Activated naive CD4-positive, alpha-beta T cell treated with anti-CD3 and anti-CD28 coated beads, Interleukin-2, amount 50 U/mL, for 16 hours (primary cell): ENCODE measurements at places on chromosomes 13 and 19.
A peak's percentile ranks its signal among the peaks of the same experiment; 100 is the strongest.

DNA sequence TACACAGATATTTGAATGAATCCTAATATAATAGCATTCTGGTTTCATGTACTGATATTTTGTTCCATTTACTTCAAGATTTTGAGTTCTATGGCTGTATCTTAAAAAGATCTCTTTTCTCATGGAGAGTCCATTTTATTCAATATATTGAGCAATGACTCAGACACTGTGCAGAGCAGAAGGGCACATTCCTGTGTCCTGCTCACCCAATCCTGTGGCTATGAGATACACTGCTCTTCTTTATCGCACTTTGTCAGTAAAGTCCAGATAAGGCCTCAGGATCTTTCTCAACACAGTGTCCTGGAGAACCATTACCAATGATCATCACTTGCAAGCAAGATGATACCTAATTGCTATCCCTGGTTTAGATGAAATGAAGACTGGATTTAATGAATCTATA lies 155.0 kb downstream of the CYSLTR2 start:
- DNase-seq: no peak

GRCh38 chr19:51458899-51459505 lies 748 bp upstream of the SIGLEC8 start:
- DNase-seq: no peak

- peak; percentile 78 for DNase-seq
Observed at GRCh38 chr19:35267818-35268535, 785 bp upstream of the USF2 start.

DNA sequence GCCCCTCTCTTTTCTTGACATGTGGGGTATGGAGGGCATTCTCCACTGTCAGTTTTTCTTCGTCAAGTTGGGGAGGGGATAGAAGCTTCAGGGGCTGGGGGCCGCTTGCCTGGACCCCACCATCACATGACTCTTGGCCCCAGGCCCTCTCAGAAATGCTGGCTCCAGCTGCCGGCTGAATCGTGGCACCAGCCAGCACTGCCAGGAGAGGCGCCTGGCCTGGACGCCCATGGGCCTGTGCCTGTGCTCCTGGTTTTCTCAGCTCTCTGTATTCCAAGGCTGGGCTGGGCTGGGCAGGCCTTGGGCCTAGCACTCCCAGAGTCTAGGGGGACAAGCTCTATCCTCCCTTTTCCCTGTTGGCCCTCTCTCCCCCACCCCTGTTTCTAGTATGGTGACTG lies 38.6 kb downstream of the LYL1 start:
- DNase-seq: no peak

- no peak for DNase-seq
Observed at GRCh38 chr13:36413161-36413560, 19.1 kb upstream of the CCNA1 start.

DNA sequence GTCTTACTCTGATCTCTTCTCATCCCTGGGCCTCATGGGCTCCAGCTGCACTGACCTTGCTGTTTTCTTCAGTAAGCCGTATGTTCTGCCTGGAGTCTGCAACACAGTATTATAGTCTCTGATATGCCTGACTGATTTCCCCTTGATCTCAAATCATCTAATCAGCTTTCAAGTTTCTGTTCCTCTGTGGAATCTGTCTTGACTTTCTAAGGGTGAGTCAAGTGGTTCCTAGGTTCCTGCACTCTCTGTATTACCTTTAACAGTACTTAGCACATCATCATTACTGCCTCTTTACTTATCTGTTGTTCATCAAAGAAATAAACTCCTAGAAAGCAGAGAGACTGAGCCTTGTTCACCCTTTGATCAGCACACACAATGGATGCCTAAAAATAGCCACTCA lies 350.7 kb downstream of the LMO7 start:
- no peak for DNase-seq

- no peak for DNase-seq
Observed at GRCh38 chr13:34914416-34914815, 27.7 kb upstream of the NBEA start.

DNA sequence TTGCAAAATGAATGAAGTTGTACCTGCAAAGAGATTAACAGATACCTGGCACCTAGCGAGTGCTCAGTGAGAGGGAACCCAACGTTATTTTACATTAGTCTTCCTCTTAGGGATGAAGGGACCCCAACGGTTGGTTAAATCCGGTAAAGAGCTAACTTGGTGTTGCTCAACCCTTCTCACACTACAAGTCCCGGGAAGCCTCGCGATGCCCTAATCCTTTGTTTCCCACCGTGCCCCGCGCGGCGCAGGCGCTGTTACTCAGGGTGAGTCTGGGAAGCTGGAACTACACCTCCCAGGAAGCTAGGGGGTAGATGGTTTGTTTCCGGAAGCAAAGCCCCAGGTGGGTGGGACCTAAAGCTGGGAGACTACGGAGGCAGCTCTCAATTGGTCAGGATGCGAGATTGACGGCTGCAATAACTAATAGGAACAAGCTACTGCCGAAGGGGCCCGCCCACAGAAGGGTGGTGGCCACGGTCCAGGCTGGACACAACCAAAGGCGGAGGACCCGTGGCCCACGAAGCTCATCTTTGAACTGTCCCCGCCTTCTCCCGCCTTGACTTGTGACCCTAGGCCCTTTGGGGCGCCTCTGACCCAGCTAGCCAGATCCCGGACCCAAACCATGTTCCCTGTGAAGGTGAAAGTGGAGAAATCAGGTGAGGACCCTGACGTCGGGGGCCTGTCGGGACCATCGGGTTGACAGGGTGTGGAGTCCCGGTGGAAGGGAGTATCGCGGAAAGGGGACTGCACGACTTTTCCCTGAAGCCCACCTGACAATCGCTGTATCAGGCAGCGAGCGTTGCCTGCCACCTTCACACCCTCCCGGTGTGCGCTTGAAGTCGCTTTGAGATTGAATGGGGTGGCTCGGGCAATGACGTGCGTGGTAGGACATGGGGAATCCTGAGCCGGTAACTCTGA lies at the start of gene LIN37:
TSS of gene LIN37 (plus strand) at position 471 of the 915 bp plus-strand sequence. CDS start at position 620, 149 bp downstream.
- peak; percentile 99 for DNase-seq

DNA sequence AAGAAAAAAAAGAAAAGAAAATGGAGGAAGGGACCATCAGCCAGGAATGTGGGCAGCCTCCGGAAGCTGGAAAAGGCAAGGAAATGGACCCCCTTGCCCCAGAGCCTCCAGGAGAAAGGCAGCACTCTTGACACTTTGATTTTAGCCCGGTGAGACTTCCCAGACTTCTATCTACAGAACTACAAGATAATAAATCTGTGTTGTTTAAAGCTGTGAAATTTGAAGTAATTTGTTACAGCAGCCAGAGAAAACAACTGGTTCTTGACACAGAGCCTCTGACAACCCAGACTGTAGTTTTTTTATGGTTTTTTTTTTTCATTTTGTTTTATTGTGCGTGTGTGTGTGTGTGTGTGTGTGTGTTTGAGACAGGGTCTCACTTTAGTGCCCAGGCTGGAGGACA lies 7.6 kb downstream of the CTU1 start:
- DNase-seq: no peak

DNA sequence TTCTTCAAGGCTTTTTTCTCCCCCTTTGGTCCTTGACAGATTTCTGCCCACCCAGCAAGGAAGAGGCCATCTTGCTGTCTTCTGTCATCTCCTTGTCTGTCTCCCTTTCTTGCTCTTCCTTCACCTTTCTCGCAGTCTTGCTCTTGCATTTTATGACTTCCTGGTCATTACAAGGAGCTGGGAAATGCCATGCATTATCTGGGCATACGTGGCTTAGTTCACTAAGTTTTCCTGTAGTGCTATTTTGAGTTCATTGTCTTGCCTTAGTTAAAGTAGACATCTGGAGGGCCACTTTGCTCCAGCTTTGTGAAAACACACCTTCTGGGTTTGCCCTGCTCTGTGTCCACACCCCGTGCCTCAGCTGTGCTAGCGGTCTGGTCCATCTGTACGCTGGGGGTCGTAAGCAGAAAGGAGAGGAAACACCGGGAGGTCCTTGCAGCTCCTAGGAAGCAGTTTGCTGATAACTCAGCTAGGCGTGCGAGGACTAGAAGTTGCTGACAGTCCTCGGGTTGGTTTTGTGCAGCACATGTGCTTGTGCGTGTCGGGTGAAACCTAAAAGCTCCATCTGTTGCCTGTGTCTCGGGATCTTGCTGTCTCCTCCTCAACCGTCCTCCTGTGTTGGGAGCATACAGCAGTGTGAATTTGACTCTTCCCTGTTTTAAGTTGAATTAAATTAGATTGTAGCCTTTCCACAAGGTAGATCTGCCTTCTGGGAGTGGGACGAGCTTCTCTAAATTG lies 59.4 kb downstream of the ARHGEF7 start:
- no peak for DNase-seq

DNA sequence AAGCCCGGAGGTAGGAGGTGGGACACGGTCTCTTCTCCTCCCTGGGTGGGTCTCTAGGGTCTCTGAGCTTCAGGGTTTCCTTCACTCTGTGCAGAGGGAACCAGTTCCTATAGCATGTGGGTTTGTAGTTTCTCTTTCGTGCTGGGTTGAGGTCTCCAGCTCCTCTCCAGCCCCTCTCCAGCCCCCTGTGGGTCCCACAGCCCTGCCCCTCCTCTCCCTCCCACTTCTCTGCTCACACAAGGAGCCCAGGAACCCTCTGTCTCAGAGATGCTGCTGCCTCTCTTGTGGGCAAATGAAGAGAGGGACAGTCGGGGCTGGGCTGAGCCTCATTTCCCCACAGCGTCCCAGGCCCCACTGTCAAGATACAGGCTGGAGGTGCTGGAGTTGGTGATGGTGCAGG lies 1.4 kb downstream of the SIGLEC7 start:
- DNase-seq: no peak

GRCh38 chr13:27583645-27584044 lies 36.7 kb downstream of the LNX2 start:
- no peak for DNase-seq

DNA sequence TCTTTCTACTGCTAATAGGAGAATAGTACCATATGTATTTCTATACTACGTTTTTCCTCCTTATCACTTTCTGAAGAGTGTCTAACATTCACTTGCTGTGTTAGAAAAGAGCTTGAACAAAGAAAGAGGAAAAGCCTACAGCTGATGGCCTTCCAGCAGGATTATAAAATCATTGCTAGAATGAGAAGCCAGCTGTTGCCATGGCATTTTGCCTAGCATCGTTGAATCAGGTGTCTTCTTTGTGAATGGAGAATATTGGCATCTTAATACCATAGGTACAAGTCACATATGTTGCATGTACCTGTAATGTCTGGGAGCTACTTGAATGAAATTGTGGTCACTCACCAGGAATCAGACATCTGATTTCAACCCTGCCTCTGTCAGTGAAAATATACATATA lies 1174.9 kb downstream of the PCDH17 start:
- no peak for DNase-seq

- DNase-seq: no peak
Observed at GRCh38 chr13:79226938-79227337, 179.1 kb downstream of the RBM26 start.

- DNase-seq: no peak
Observed at GRCh38 chr13:46654951-46655350, 102.0 kb downstream of the LRCH1 start.

DNA sequence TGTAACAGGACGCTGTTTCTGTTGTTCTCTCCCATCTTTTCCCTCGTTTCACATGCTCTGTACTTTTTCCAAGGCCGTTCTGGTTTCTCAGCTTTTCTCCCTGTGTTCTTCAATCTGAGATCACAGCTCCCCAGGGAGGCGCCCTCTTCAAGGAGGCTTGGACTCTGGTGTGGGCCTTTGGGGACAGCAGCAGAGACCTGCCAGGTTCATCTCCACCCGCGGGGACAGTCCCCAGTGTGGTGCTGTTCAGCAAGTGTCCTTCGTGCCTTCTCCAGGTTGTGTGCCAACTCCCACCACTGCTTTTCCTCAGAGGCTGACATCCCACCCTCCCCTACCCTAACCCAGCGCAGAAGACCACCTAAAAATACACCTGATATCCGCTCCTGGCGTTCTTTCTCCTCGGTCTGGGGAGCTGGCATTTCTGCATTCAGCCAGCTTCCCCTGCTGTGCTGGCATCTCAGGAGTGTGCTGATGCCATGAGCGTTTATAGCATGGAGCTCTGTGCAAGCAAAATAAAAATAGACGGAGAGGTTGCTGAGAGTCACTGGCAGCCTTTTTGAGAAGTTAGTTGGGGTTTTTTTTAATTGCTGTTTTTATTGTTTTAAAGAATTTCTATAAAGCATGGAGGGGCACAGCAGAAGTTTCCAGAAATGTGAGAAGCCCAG lies 149.4 kb downstream of the STK24 start:
- DNase-seq: no peak

DNA sequence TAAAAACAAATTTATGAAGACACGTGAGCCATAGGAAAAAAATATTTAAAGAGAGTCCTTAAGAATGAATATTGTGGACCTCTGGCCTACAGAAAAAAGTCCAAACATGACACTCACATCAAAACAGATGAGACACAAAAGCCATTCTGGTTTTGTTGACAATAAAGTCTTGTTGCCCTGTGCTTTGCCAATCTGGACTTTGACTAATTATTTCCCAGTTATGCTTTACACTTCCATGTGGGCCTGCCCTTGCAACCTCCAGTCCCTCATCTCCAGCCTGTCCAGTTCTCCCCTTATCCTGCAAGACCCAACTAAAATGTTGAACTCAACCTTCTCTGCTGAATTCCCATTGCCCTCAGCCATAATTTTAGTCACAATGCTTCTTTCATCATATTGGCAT lies 184.5 kb upstream of the SERP2 start:
- no peak for DNase-seq

- no peak for DNase-seq
Observed at GRCh38 chr19:21626924-21627697, 121.7 kb downstream of the ZNF429 start.

GRCh38 chr13:110042253-110042950 lies 256.0 kb upstream of the IRS2 start:
- no peak for DNase-seq

- no peak for DNase-seq
Observed at GRCh38 chr19:3963458-3964255, 7.2 kb downstream of the DAPK3 start.

GRCh38 chr13:41678848-41679247 lies 221.5 kb downstream of the RGCC start:
- no peak for DNase-seq

DNA sequence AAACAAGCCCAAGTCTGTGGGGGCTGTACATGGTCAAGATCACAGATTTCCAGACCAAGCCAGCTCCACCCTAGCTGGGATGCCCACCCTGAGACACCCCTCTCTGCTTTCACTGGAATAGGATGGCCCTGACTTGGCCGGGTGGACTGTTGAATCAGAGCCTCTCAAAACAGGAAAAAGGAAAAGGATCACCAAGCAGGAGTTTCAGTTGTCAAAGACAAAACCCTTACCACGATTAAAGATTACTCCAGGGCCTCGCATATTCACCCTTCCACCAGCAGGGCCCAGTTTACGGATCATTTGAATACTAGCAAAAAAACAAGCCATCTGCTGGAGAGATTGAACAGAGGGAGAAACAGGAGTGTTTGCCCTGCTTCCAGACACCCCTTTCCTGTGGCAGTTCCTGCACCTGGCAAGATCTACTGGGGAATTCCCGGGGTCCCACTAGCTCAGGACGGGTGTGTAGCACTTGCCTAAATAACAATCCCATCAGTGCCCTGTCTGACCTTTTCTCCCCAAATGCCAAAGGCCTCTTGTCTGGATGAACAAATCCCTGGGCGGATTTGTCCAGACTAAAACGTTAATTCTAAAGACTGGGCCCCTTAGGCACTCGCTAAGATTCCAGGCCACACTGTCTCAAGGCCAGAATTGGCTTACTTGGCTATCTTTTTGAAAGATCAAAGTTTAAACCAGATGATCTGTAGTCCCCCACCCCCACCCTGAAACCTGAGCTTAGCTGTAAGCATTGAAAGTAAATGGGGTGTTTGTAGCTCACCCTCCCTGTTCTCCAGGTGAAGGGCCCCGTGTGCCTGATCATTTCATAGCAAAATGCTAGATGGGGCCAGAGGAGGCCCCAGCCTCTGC lies 38.4 kb downstream of the ACTN4 start:
- no peak for DNase-seq
